ENCODE measurements at places on chromosomes 3 and 15. TPM values are rescaled to one million over a fixed set of nuclear protein-coding genes. Genes with fewer than 3 reads are reported as not detected.

- peak; percentile 95 for DNase-seq
Observed at GRCh38 chr3:12999147-13000140, 73.8 kb downstream of the IQSEC1 start.

- no peak for DNase-seq
Observed at GRCh38 chr3:23076437-23076836, 126.7 kb upstream of the UBE2E2 start.

DNA sequence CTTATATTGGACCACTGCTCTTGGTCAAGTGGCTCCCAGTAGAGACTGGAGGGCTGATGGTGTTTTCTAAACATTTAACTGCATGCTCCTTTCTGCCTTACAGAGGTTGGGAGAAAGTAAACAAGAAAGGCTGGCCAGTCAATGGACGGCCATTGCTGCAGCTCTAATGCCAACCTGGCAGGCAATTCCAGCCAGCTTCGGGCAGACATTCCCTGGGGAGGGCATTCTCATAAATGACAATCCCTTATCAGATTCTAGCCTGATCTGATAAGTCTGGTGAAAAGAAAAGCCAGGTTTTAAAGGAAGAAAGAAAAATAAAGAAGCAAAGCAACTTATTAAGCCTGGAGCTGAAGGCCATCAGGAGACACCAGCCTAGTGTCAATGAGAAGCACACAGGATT lies 60.7 kb downstream of the FRMD4B start:
- no peak for DNase-seq

CACNA2D2 gene
- total RNA-seq: 0.58 TPM

SLC28A2 gene
- total RNA-seq: not detected

MOBP gene
- 0.33 TPM for total RNA-seq

DNA sequence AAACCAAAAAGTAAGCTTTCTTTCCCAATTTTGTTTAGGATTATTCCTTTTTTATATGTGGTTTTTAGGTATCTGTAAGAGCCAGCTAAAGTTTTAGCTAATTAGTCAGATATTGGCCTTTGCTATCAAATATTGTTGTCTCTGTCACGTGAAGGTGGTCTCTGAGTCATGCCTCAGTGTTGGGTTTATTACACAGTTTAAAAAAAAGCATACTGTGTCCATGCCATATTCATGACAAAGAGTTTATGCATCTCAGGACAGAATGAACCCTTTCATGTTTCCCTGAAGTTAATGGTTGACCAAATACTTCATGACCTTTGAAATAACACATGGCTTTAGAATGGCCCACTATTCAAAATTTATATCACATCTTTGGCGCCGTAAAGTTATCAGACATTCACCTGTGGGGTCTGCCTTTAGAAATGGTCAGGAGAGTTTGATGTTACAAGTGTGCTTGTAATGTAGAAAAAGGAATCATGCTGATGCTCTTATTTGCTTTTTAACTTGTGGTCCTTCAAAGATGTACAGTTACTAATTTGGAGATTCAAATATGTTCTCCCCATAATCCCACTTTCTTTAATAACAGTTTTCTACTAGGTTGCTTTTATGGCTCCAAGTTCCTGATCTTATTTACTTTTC lies 101.5 kb downstream of the MYRIP start:
- no peak for DNase-seq

SLC27A2 gene
- 24.4 TPM for total RNA-seq

- DNase-seq: no peak
Observed at GRCh38 chr3:56133423-56133822, 334.8 kb downstream of the ERC2 start.

GRCh38 chr15:91496754-91497691 lies 356.5 kb upstream of the SLCO3A1 start:
- DNase-seq: no peak

EEFSEC gene
- 11.8 TPM for total RNA-seq

- DNase-seq: no peak
Observed at GRCh38 chr15:65836665-65837064, 32.6 kb upstream of the RAB11A start.

ANKUB1 gene
- not detected for total RNA-seq

CASR gene
- not detected for total RNA-seq

- no peak for DNase-seq
Observed at GRCh38 chr3:66149269-66149668, 71.5 kb upstream of the SLC25A26 start.

GRCh38 chr3:126941721-126942270 lies 41.1 kb upstream of the PLXNA1 start:
- DNase-seq: no peak

- no peak for DNase-seq
Observed at GRCh38 chr15:40102897-40103858, 5.5 kb downstream of the BMF start.

GRCh38 chr3:118963711-118964110 lies 70.9 kb downstream of the IGSF11 start:
- no peak for DNase-seq

- DNase-seq: no peak
Observed at GRCh38 chr15:43735416-43735815, 10.8 kb upstream of the PDIA3 start.

GRCh38 chr3:54917174-54917573 lies 10.7 kb downstream of the LRTM1 start:
- DNase-seq: no peak

CHAC1 gene
- total RNA-seq: 29.6 TPM

MYO5C gene
- total RNA-seq: 0.24 TPM

GRCh38 chr3:195763076-195763830 lies 42.5 kb downstream of the MUC20 start:
- no peak for DNase-seq

GRCh38 chr15:67064607-67065530 lies 533 bp upstream of the SMAD3 start:
- peak; percentile 96 for DNase-seq

AGBL1 gene
- total RNA-seq: not detected

GRCh38 chr3:122299872-122300460 lies 25.1 kb upstream of the CSTA start:
- peak; percentile 32 for DNase-seq

- DNase-seq: no peak
Observed at GRCh38 chr3:156093964-156094363, 26.4 kb upstream of the KCNAB1 start.

DNA sequence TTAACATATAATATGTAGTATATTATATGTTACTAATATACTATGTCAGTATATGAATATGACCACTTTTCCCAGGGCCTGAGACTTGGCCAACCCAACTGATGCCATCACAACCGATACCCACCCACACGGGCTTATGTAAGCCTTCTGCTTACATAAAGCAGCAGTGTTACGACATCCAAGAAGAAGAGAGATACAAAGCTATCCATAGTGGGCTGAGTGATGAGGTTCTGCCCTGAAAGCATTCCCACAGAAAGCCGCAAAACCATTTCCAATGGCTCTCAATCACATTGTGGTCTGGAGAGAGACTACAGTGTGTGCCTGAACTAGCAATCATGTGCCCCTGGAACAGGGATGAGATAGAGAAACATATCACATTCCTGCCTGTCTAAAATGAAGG lies 177.9 kb downstream of the PLOD2 start:
- DNase-seq: no peak

OSTN gene
- not detected for total RNA-seq

DNA sequence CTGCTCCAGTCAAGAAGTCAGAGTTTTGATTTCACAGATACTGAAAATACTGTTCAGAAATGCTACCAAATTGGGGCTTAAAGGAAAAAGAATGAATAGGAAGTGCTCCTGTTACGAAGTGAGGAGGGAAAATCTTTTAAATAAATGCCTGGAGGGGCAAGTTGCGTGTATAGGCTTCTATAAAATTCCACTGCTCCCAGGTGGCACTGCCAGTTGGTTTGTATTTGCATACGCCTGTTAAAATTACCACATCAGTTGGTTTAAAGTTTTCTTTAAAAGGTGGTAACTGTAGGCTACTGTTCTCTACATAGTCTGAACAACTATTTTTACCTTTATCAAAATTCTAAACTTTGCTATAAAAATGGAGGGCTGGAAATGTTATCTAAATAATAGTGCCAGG lies 123.5 kb downstream of the DLG1 start:
- no peak for DNase-seq

DNA sequence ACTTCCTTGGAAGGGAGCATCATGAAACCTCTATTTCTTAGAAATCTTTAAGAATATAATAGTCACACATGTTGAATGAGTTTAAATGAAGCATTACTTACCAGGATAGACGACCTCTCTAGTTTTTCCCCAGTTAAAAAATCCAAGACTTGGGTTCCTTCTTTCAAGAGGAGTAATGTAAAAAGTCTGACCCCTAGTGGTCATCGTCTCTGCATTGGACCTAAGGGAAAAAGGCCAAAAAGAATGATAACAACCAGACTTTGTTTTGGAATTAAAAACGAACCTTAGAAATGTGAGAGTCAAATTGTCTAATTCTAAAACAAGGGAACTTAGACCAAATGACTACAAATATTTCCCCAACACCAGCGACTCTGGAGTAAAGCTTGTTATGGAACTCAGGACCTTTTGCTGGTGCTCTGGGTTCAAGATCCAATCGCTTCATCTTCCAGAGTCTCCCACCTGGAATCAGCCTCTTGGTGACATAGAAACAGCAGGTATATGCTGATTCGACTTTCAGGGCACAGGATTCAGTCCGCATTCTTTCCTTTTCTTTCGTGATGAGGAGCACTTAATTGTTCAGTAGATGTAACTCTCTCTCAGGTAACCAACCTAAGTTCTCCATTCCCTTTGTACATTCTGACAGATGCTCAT lies 214.8 kb upstream of the TPRG1 start:
- DNase-seq: peak; percentile 37

GRCh38 chr15:83100097-83100646 lies 7.3 kb upstream of the TM6SF1 start:
- DNase-seq: no peak

- peak; percentile 48 for DNase-seq
Observed at GRCh38 chr3:122415104-122415744, 638 bp downstream of the WDR5B start.

NEK10 gene
- not detected for total RNA-seq

DNA sequence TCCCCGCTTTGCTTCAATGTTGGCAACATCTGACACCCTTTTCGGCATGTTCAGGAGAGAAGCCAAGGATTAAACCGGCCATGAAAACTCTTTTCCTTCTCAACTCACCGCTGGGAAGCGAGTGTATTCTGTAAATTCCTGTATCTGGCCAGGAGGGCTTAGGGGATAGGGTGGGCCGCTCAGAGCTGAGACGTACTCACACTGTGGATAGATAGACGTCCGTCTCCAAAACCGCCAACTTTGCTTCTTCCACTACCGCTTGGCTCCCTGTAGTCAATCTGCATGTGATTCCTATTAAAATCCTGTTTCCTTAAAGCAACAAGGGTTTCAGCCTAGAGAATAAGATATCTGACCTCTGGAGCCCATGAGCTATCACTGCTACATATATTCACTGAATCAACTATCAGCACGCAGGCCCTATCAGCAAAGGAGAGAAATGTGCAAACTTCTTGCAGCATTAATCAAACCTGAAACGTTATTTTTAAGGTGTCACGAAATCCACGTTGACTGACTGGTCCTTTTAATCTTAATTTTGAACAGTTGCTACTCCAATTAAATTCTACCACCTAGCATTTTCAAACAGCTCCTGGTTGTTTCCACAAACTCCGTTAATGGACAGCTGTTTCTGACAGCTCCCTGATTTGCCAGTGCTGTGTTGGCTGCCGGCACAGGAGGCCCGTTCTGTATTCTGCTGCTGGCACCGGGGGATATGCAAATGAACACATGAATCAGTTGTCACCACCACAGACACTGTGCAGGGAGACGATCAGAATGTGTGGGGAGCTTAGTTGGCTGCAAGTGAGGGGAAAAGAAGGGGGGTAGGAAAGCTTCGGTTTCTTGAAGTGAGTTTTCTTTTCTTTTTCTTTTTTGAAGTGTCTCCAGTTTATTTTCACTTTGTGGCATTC lies 438.9 kb upstream of the ARRDC4 start:
- DNase-seq: no peak

- DNase-seq: no peak
Observed at GRCh38 chr3:156981005-156981404, 154.9 kb downstream of the LEKR1 start.

GRCh38 chr15:76189106-76189505 lies 122.2 kb downstream of the ETFA start:
- no peak for DNase-seq

DNA sequence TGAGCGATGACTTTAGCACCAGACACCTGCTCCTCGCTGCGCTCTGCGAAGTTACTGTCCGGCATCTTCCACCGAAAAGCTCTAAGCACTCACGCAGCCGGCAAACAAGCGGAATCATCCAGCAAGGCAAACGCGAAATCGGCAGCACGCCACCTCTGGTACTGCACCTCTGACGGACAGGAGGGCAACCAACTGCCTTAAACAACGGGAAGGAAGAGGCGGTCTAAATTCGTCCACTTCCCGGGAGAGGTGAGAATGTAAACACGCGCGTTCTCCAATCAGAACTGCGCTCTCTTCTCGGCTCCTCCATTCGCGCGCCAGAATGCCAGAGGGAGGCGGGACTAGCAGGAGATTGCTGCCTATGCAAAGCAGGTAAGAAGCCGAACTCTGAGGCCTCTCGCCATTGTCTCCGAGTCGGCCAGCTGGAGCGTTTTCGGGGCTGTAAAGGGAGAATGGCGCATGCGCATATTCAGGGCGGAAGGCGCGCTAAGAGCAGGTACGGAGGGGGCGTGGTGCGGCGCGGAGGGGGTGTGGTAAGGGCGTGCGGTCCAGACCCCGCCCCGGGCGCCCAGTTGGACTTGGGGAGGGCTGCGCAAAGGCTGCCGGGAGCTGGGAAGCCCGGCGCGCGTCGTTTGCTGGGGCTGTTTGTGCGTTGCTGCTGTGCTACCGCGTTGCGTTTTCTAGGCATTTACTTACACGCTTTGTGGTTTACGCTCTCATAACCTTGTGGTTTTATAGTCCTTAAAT lies at the start of the genes BTD and HACL1:
TSS of gene BTD (plus strand) at position 347 of the 747 bp plus-strand sequence. CDS start 33,695 bp downstream, outside the sequence.
TSS of gene HACL1 (minus strand) at position 171 of the 747 bp plus-strand sequence. CDS start at position 65, 106 bp downstream.
- peak; percentile 97 for DNase-seq

EPHB1 gene
- total RNA-seq: not detected

DNA sequence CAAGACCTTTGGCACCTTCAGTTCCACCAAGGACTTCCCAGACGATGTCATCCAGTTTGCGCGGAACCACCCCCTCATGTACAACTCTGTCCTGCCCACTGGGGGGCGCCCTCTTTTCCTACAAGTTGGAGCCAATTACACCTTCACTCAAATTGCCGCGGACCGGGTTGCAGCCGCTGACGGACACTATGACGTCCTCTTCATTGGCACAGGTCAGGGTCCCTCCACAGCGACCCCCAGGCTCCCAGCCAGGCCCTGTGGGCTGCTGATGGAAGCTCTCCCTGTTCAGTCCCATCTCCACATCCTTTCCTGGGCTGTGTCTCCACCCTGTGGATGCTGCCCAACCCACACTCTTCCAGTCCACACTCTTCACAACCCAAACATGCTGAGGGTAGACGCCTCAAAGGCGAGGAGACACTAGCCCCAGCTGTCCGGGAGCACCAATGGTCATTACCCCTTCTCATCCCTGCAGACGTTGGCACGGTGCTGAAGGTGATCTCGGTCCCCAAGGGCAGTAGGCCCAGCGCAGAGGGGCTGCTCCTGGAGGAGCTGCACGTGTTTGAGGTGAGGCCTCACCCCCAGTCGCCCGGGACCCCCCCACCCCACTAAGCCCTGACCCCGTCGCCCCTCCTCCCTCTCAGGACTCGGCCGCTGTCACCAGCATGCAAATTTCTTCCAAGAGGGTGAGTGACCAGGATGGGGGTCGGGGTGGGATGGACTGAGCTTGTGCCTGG lies 4.3 kb upstream of the LSMEM2 start:
- DNase-seq: peak; percentile 67

- no peak for DNase-seq
Observed at GRCh38 chr3:130537673-130538304, 20.8 kb downstream of the COL6A6 start.

- no peak for DNase-seq
Observed at GRCh38 chr3:14047027-14047426, 77.6 kb downstream of the CHCHD4 start.

- DNase-seq: no peak
Observed at GRCh38 chr15:81297603-81298575, 26.1 kb downstream of the STARD5 start.

DUOXA2 gene
- not detected for total RNA-seq

Data from K562 (cell line).